ENCODE measurements at places on chromosomes 12 and 14.

DNA sequence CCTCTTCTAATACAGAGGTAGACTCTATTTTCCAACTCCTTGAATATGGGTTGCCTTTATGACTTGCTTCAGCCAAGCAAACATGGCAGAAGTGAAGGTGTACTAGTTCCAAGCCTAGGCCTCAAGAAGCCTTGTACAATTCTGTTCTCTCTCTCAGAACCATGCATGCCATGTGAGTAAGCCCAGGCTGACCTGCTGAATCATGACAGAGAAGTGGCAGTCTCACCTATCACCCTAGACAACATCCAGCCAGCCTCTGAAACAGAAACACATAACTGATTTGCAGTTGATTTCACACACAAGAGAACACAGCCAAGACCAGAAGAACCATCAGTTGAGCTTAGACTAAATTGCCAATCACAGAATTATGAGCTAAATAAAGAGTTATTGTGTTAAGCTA is 157.2 kb downstream of the GARIN6 start:
- DNase-seq: no peak

DNA sequence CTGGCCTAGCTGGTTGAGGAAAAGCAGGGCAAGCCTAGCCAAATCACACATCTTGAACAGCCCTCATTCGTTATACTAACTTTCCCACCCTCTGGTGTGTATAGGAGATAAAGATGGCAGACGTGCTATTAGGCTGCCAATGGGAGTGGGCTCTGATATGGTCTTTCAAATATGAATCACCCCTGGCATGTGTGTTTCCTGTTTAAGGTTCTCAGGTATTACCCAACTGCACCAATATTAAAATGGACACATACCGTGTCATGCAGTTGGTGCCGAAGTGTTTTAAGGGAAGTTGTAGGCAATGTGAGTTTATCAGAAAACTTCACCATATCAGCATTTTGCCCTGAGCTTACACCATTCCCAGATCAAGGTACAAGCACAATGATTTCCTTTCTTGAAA is 33.4 kb downstream of the CHST11 start:
- DNase-seq: no peak

GRCh38 chr14:104104076-104104901 is 18.8 kb downstream of the ASPG start:
- DNase-seq: no peak

- peak; percentile 56 for DNase-seq
These were observed 4.1 kb upstream of the IGF1 start for GRCh38 chr12:102484428-102484958.

DNA sequence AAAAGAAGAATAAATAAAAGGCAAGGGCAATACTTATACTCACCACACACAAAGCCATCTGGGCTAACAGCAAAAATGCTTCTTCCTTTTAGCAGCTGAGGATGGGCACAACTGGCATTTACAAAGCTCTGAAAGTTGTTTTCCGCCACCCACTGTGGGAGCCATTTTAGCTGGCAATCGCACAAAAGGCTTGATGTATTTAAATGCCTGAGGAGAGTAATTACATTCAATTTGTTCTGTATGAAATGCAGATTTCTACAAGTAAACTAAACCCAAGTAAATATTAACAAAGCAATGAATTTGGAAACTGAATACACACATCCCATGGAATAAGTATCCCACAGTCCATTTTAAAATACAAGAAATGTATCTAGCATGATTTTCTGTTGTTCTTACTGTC is 37.5 kb downstream of the LRIG3 start:
- DNase-seq: no peak

DNA sequence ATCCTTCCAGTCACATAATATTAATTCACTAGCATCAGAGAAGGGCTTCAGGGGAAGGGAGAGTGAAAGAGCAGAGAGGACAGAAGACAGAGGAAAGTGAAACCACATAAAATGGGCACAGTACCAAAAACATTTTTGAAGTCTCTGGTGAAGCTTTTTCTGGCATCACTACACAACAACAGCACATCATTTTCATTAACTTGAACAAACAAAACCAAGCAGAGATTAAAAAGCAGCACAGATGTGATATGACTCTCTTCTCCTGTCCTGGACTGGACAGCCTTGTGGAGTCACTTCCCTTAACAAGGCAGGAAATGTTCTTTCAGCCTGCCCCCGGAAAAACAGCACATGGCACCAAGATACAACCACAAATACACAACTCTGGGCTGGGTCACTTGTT is 112.0 kb downstream of the TSPAN8 start:
- no peak for DNase-seq

DNA sequence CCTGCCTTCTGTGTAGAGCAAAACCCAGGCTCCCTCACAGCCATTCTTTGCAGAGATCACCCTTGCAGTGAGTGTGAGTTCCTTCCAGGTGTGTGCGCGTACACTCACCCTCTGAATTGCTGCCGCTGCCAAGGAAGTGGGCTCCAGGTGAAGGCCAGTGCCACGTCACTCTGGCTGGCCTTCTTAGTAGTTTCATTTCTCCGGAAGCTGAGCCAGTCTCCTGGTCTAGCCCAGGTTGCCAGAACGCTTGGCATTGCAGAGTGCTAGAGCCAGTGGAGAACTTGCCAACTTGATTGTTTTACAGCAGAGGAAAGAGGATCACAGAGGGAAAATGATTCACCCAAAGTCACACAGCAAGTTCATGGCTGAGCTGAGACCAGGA is 11.0 kb downstream of the CBLN3 start:
- DNase-seq: no peak

DNA sequence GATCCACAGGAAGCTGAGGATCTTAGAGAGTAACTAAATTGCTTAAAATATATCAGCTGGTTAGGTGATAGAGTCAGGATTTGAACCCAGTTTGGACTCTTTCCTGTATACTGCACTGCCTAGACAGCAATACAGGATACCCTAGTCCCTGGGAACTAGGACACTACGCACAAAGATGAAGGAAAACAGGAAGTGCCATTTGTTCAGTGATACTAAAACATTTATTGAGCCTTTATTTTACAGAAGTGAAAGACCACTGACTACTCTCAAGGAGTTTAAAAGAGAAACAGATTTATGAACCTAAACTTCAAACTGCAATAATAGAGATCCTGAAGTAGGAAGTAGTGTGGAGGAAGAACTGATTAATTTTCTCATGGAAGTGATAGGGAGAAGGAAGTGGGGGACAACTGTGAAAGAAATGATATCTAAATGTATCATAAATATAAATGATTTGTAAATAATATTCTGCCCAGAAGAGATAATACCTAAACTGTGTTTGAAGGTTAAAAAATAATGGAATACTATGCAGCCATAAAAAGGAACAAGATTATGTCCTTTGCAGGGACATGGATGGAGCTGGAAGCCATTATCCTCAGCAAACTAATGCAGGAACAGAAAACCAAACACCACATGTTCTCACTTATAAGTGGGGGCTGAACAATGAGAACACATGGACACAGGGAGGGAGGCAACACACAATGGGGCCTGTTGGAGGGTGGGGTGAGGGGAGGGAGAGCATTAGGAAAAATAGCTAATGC is 18.2 kb downstream of the MSRB3 start:
- no peak for DNase-seq

- no peak for DNase-seq
These were observed 57.9 kb upstream of the SLC38A2 start for GRCh38 chr12:46430340-46430948.

DNA sequence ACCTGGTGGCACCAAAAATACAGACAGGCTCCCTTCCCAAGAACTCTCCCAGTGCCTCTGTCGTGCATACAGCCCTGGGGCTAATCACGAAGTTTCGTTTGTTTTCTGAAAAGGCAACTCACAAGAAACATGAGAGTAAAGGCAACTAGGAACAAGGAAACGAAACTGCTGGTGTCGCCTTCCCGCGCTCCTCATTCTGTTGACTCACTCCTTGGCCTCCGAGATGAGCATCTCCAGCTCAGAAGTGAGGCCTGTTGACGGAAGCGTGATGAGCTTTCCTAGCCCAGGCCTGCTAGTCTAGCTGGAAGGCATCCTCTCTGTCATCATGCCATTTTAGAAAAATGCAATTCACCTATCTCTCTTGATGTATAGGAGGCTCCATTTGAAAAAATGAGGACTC is 50.5 kb downstream of the TTC9 start:
- DNase-seq: peak; percentile 76
